ENCODE measurements at places on chromosomes 4 and X. TPM values are rescaled to one million over a fixed set of nuclear protein-coding genes. Genes with fewer than 3 reads are reported as not detected.

GRCh38 chrX:13699183-13699826 lies 10.4 kb downstream of the RAB9A start:
- no peak overlapping the region for H3K27ac ChIP-seq
- H3K4me1 ChIP-seq: peaks cover 12% of the 10 kb centered on the region
- H3K36me3 ChIP-seq: no peaks in the 10 kb centered on the region
- DNase-seq: no peak
- H3K4me3 ChIP-seq: no peak overlapping the region

- no peaks in the 10 kb centered on the region for H3K36me3 ChIP-seq
- H3K27ac ChIP-seq: no peak overlapping the region
- no peak overlapping the region for H3K4me3 ChIP-seq
These were observed 136.2 kb downstream of the PPP3CA start for GRCh38 chr4:101211146-101211553.

DNA sequence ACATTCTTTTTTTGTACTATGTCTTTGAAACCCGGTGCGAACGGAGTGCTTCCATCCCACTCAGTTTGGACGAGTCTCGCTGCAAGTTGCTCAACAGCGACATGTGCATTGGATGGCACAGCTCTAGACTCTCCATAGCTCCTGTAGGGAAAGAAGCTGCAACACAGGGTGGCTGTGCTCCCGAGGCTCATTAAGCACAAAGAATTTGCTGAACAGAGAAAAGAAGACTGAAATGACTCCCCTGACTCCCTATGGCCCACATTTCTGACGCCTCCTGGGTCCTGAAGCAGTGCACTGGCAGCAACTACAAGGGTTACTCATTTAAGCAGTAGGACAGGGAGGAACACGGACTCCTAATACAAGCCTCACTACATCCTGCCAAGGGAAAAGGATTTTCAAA lies 127.4 kb downstream of the SH3RF1 start:
- H3K4me3 ChIP-seq: no peak overlapping the region
- no peaks in the 10 kb centered on the region for H3K36me3 ChIP-seq
- H3K4me1 ChIP-seq: peaks cover 16% of the 10 kb centered on the region
- H3K27ac ChIP-seq: no peak overlapping the region
- DNase-seq: no peak

DNA sequence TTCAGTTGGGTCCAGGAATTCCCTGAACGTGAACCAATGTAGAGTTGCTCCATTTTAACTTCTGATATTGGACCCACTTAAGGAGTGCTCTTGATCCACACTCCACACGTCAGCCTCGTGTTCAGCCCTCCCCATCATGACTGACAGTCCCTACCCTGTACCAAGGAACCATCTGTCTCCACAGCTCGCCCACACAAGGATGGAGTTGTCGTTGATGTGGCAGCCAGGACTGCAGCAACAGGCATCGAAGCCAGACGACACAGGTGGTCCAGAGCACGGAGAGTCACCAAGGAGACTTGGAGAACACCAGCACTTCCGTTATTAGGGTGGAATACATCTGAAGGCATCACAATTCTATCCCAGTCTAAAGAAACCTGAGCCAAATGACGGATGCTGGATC lies 472.1 kb upstream of the NR3C2 start:
- H3K36me3 ChIP-seq: no peaks in the 10 kb centered on the region
- H3K27ac ChIP-seq: no peak overlapping the region
- H3K4me3 ChIP-seq: no peak overlapping the region

DNA sequence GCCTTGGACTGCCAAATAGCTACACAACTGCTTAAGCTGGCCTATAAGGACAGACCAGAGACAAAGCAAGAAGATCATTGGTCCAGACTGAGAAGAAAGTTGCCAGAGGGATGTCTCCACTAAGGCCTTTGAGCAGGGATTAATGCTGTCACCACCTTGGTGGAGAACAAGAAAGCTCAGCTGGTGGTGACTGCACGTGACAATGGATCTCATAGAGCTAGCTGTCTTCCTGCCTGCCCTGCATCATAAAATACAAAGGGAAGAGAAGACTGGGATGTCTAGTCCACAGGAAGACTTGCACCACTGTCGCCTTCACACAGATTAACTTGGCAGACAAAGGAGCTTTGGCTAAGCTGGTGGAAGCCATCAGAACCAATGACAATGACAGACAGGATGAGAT lies 40.5 kb upstream of the FAM120C start:
- H3K36me3 ChIP-seq: no peaks in the 10 kb centered on the region
- no peak overlapping the region for H3K27ac ChIP-seq
- no peaks in the 10 kb centered on the region for H3K27me3 ChIP-seq
- H3K4me1 ChIP-seq: no peaks in the 10 kb centered on the region
- DNase-seq: no peak
- no peak overlapping the region for H3K4me3 ChIP-seq

DNA sequence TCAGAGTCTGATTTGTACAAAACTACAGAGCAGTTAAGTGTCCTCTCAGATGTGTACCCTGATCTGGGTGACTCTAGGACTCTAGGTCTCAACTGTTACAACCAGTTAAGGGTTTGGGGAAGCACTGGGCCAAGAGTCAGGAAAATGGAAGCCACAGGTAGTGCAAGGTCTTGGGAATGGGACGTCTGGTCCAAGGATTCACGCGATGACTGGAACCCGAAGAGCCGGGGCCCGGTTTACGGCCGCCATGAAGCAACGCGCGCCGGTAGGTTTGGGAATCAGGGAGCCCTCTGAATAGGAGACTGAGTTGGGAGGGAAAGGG lies 321 bp upstream of the HPRT1 start:
- no peak overlapping the region for H3K27ac ChIP-seq
- DNase-seq: no peak
- H3K4me1 ChIP-seq: no peaks in the 10 kb centered on the region
- H3K36me3 ChIP-seq: no peaks in the 10 kb centered on the region
- no peaks in the 10 kb centered on the region for H3K27me3 ChIP-seq

FAM133A gene
- total RNA-seq: 0.39 TPM

GRCh38 chrX:53374222-53374820 lies 48.1 kb downstream of the SMC1A start:
- H3K4me3 ChIP-seq: no peak overlapping the region
- H3K27ac ChIP-seq: no peak overlapping the region
- H3K36me3 ChIP-seq: no peaks in the 10 kb centered on the region
- H3K4me1 ChIP-seq: no peaks in the 10 kb centered on the region
- peaks cover 2% of the 10 kb centered on the region for H3K27me3 ChIP-seq

ZIC3 gene
- 0.69 TPM for total RNA-seq

- H3K27ac ChIP-seq: no peak overlapping the region
- no peaks in the 10 kb centered on the region for H3K4me1 ChIP-seq
- peaks cover 38% of the 10 kb centered on the region for H3K36me3 ChIP-seq
- no peak overlapping the region for H3K4me3 ChIP-seq
These were observed 156.9 kb downstream of the NKX6-1 start for GRCh38 chr4:84342161-84342560.

DNA sequence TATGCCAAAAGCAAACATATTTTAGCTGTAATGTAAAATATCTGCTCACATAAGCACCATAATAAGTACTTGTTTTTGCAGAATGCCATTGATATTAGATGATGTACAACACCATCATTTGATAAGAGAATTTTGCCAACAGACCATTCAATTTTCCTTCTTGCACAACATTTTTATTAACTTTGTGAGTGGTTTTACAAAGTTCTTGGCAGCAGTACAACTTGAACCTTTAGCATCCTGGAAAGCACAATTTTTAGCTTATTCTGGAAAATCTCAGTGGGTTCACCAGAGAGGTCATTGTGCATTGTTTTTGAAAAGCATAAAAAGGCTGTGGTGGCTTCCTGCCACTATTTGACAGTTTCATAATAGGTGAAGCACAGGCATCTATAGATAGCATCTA lies 26.4 kb upstream of the REPS2 start:
- H3K4me1 ChIP-seq: no peaks in the 10 kb centered on the region
- H3K27ac ChIP-seq: no peak overlapping the region
- no peaks in the 10 kb centered on the region for H3K36me3 ChIP-seq
- no peaks in the 10 kb centered on the region for H3K27me3 ChIP-seq
- no peak for DNase-seq

ZCCHC18 gene
- 12.1 TPM for total RNA-seq

INTU gene
- total RNA-seq: 6.3 TPM

SPATA4 gene
- not detected for total RNA-seq

IGSF1 gene
- 3.0 TPM for total RNA-seq

- no peaks in the 10 kb centered on the region for H3K4me1 ChIP-seq
- H3K4me3 ChIP-seq: no peak overlapping the region
- no peaks in the 10 kb centered on the region for H3K27me3 ChIP-seq
- no peak overlapping the region for H3K27ac ChIP-seq
- no peak for DNase-seq
These were observed 25.9 kb upstream of the NYX start for GRCh38 chrX:41421071-41421729.

- DNase-seq: no peak
- no peaks in the 10 kb centered on the region for H3K36me3 ChIP-seq
- no peaks in the 10 kb centered on the region for H3K27me3 ChIP-seq
- H3K4me1 ChIP-seq: no peaks in the 10 kb centered on the region
These were observed 56.4 kb upstream of the XIAP start for GRCh38 chrX:123803331-123803983.

DNA sequence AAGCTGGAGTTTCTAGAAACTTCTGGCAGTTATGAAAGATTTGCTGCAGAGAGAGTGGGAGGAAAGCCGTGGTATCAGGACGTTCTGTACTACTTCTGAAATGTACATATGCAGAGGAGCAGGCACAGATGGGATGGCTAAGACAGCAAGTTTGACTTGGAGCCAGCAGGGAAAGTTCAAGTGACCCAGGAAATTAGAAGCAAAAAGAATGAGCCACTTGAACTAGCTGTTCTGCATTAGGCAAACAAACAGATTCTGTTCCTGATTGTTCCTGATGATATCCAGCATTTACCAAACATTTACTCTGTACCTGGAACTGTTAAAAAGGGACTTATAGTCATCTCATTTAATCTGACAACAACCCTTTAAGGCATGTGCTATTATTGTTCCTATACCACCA lies 41.4 kb upstream of the CXCL13 start:
- DNase-seq: no peak
- no peak overlapping the region for H3K27ac ChIP-seq
- H3K36me3 ChIP-seq: no peaks in the 10 kb centered on the region
- H3K27me3 ChIP-seq: no peaks in the 10 kb centered on the region

BEND4 gene
- total RNA-seq: 2.1 TPM

DNA sequence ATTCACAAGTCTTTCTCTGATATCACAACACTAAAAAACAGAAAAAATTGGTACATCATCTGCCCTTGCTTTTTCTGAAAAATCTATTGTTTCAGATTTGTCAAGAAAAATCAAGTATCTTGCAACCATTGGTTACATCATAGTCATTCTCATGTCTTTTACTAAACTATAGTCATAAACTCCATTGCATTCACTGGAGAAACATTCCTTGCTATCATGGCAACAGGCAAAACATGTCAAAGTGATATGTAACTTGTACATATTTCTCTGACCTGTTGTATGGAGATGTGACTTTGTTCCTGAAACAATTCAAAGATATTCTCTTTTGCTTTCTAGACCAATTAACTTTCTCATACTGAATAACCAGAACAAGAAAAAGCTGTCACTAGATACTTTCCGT lies 121.9 kb upstream of the ANK2 start:
- no peak overlapping the region for H3K27ac ChIP-seq
- H3K36me3 ChIP-seq: peaks cover 4% of the 10 kb centered on the region
- DNase-seq: no peak
- H3K4me1 ChIP-seq: peaks cover 22% of the 10 kb centered on the region
- no peak overlapping the region for H3K4me3 ChIP-seq

DNA sequence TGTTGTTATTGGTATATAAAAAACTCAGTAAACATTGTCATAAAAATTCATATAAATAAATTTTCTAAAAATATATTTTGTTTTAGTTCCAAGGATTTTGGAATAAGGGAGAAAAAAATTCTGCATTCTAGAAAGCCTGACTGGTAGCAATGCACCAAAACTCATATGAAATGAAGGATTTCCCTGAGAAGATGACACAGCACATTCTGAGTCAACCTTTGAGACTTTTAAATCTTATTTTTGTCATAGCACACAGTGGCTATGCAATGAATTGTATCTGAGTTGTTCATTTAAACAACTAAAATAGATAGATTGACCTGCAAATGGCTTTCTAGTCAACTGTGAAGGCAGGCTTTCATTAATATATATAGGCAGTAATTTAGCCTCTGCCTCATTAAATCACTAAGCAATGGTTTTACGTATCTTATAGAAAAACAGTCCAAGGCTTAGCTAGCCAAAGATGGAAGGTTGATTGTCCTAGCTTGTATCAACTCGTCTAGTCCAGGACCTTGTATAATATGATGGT lies 239.1 kb upstream of the NEIL3 start:
- no peaks in the 10 kb centered on the region for H3K36me3 ChIP-seq
- no peak overlapping the region for H3K4me3 ChIP-seq
- H3K4me1 ChIP-seq: no peaks in the 10 kb centered on the region

- DNase-seq: no peak
- H3K27me3 ChIP-seq: peaks cover 2% of the 10 kb centered on the region
- H3K36me3 ChIP-seq: peaks cover 9% of the 10 kb centered on the region
These were observed 1092.6 kb upstream of the PCDH10 start for GRCh38 chr4:132056496-132056895.

ZNF630 gene
- 2.8 TPM for total RNA-seq

SYN1 gene
- 34.2 TPM for total RNA-seq

DNA sequence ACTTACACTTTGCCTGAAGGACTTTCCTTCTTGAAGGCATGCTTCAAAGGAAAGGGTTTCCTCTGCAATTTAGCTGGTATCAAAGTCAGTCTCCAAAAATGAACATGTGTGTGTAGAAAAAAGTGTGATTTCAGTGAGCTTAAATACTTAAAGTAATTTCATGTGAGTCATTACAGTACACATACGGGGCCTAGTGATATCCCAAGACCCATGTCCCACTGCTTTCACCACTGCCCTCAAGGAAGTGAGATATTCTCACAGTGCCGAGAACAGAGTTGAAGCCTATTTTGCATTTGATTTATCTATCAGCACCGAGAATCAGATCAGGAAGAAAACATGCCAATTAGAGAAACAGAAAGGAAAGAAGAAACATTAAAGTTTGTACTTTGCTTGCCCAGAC lies 61.0 kb downstream of the CHST7 start:
- H3K4me3 ChIP-seq: no peak overlapping the region
- H3K27ac ChIP-seq: no peak overlapping the region
- H3K4me1 ChIP-seq: no peaks in the 10 kb centered on the region
- H3K27me3 ChIP-seq: no peaks in the 10 kb centered on the region
- no peak for DNase-seq

DNA sequence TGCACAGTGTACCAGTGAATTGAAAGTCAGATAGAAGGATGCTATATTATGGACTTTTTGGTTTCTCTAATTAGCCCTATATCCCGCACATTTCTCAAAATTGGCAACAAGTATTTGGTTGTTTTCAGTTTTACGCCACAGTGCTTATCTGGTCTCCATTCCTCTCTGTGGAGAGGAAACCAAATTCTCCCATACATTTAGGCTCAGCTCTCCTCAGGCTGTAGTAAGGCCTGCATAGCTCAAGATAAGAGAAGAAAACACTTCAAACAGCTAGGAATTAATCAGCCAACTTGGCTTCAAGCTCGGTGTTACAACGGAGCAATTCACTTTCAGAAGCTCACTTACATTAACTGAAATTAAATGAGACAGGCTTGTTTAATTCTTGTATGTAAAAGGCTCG lies 263.2 kb downstream of the PDHA2 start:
- DNase-seq: no peak
- H3K27ac ChIP-seq: no peak overlapping the region
- no peaks in the 10 kb centered on the region for H3K4me1 ChIP-seq
- H3K4me3 ChIP-seq: no peak overlapping the region
- H3K27me3 ChIP-seq: no peaks in the 10 kb centered on the region

- H3K27ac ChIP-seq: no peak overlapping the region
- DNase-seq: no peak
- no peaks in the 10 kb centered on the region for H3K4me1 ChIP-seq
- H3K4me3 ChIP-seq: no peak overlapping the region
- no peaks in the 10 kb centered on the region for H3K27me3 ChIP-seq
These were observed 10.9 kb upstream of the FAT4 start for GRCh38 chr4:125303821-125304220.

PROM1 gene
- total RNA-seq: 36.9 TPM

TMEM255A gene
- total RNA-seq: 7.6 TPM
